ENCODE measurements at places on chromosomes 12 and 14.

DNA sequence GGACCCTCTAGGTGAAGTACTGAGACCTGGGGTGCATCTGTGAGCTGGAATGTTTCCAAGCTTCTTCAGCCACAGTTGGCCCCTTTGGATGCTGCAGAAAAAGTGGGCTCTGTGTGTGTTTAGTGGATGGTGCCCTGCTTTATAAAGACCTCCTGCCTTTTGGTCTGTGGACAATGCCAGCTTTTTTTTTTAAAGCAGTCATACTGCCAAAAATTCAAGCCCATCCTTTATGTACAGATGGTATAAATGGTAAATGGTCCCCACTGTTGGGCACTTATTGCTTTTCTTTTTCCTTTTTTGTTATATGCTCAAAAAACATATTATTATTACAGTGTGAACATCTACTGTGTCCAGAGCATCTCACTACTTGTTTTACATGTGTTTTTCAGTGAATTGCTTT, 81.1 kb downstream of the SMOC1 start:
- no peak for DNase-seq

DNA sequence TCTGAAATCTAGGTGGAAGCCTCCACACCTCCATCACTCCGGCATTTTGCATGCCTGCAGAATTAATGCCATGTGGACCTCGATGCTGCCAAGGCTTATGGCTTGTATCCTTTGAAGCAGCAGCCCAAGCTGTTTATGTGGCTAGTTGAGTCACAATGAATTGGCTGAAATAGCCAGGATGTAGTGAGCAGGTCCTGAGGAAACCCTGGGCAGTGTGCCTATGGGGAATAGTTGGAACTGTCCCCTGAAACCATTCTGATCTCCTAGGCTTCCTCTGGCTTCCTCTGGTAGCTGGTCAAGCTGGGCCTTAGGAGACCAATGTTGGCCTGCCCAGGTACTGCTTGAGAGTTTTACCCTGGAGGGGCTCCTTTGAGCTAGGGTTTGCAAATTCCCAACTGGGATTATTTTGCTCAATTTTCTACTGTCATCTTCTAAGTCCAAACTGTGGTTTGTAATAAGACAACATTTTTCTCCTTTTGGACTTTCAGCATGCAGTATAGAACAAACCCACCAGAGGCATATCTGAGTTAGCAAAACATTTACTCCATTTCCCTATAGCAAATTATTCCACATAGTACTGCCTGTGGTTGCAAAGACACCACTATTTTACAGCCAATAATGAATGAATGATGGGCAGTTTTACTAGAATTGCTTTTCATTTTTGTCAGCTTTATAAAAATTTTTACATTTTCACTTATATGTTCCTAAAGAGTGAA, 85.1 kb upstream of the AMIGO2 start:
- DNase-seq: no peak

GRCh38 chr14:96574633-96575632, 72.8 kb downstream of the PAPOLA start:
- DNase-seq: no peak

DNA sequence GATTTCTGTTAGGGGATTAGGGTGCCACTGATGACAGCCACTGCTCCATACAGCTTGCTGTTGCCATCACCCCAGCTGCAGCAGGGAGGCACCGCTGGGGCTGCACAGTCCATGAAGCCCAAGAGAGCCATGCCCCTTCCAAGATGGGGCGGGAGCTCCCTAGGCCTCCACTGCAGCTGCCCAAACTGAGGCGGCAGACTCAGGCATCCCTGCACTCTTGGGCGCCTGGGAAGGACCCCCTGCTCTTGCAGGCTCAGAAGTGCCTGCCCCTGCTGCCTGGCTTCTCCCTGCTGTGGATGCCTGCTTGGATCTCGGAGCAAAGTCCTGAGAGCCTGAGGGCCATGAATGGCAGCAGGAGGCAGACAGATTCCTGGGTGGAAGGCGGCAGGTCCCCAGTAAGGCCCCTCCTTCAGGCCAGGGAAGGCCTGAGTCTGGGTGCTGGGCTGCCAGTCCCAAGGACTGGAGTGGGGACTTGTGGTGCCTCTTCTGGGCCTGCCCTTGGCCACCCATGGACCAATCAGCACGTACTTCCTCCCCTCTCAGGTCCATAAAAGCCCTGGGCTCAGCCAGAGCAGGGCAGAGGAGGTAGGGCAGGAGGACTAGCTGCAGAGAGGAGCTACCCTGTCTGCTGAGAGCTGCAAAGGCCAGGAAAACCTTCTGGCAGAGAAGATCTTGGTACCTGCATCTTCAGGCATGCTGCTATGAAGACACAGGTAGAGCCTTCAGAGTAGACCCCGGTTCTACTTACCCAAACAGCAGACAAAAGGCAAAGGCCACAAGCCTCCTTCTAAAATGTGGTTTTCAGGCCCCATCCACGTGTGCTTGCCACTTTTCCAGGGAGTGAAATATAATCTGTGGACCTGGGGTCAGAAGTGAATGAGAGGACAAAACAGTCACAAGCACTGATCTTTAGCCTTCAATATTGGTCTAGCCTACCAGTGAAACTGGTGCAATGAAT, 30.0 kb upstream of the STK38L start:
- DNase-seq: no peak

- DNase-seq: peak; percentile 83
These were observed 2.1 kb downstream of the DDN start for GRCh38 chr12:48996794-48997718.

All from inflammatory macrophage treated with lipopolysaccharide for 4 hours (primary cell).